Heart right ventricle (tissue), 16 donors: ENCODE measurements at places on chromosomes 3 and 15. TPM values are rescaled to one million over a fixed set of nuclear protein-coding genes. Genes with fewer than 3 reads are reported as not detected.

The ZNF860 gene
- total RNA-seq, result 0.23 TPM

The RASSF1 gene
- total RNA-seq, result 9.9 TPM

- DNase-seq, result no peak
Measured at GRCh38 chr3:117141812-117142211, 432.2 kb downstream of the TUSC7 start.

DNA sequence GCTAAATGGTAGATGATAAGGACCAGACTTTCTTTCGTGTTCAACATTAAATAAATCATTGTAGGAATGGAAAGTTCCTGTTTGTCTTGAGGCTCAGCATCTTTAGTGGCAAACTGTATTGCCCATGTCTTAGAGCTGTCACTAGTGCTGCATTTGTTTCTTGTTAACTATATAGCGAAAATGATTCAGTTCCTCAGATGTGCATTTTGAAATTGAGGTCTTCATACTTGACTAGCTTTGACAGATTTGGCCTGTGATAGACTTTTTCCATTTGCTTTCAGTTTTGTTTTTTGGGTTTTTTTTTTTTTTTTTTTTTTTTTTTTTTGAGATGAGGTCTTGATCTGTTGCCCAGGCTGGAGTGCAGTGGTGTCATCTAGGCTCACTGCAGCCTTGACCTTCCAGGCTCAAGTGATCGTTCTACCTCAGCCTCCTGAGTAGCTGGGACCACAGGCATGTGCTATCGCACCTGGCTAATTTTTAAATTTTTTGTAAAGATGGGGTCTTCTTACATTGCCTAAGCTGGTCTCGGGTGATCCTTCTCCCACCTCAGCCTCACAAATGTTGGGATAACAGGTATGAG, 9.5 kb upstream of the RPLP1 start:
- no peak for DNase-seq
